ENCODE measurements at places on chromosomes 3 and 15.

DNA sequence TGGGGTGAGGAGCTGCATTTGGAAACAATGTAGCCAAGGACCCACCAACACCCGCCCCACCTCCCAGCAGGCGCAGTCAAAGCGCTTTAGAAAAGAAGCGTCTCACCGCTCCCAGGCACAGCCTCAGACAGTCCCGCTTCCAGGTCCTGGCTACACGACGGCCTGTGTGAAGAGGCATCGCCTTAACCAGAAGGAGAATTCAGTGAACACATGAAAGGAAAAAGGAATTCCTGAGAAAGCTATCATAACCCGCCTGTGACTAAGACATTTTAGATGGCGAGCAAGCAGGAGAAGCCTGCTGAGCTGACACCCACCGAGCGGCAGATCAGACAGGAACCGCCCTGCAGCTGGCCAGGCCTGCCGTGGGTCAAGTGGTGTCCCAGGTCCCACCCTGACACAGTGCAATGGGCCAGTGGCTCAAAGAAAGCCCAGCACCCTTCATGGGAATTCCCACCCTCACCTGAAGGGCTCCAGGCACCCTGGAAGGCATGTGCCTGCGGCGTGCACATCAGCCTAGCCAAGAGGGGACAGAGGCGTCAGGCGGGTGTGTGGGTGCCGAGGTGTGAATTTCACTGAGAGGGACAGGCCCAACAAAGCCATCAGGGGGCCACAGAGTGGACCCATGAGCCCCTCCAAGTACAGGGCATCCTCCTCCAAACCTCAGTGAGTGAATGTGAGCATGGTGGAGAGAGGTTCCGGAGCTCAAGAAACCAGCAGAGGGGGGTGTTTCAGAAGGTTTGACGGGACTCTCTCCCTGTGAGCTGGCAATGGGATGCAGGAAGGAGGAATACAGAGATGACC, 144.8 kb downstream of the NSMCE3 start:
- DNase-seq = no peak

- no peak for DNase-seq
Observed at GRCh38 chr15:71679223-71679792, 131.0 kb upstream of the NR2E3 start.

GRCh38 chr3:158790901-158791589, 10.8 kb upstream of the MFSD1 start:
- no peak for DNase-seq

DNA sequence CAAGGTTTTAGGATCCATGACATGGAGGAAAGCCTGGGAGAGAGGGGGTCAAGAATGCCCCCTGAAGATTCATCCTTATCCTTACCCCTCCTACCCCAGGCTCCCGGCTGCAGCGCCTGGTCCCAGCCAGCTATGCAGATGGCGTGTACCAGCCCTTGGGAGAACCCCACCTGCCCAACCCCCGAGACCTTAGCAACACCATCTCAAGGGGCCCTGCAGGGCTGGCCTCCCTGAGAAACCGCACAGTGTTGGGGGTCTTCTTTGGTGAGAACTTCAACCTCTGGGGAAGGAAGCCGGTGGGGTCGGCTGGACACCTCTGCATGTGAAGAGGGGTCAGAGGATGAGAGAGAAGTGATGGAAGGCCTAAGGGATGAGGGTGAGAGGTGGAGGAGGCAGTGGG, 4.3 kb downstream of the DUOX1 start:
- DNase-seq = no peak

DNA sequence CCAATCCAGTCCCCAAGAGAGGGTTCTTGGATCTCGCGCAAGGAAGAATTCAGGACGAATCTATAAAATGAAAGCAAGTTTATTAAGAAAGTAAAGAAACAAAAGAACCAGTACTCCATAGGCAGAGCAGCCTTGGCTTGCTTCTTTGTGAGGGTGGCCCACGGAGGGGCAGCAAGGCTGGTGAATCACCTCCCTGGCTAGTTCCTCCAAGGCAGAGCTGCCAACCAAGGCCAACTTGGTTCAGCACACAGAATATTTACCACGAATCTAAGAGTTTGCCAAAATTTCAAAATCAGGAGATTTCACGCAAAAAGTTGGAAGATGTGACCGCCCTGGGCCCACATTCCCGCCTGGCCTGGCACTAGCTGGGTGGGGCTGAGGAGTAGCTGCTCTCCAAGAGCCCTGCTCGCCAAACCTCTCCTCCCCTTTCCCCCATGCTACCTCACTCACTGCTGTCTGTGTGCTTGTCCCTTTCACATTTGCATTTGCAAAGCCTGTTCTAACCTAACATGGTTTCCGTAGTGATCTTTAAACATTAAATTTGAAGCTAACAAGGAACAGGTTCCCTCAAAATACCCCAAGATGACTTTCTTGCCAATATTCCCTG, 26.2 kb upstream of the DCUN1D1 start:
- DNase-seq = no peak

- DNase-seq = peak; percentile 61
Observed at GRCh38 chr3:127831723-127832172, 9.4 kb upstream of the MGLL start.

DNA sequence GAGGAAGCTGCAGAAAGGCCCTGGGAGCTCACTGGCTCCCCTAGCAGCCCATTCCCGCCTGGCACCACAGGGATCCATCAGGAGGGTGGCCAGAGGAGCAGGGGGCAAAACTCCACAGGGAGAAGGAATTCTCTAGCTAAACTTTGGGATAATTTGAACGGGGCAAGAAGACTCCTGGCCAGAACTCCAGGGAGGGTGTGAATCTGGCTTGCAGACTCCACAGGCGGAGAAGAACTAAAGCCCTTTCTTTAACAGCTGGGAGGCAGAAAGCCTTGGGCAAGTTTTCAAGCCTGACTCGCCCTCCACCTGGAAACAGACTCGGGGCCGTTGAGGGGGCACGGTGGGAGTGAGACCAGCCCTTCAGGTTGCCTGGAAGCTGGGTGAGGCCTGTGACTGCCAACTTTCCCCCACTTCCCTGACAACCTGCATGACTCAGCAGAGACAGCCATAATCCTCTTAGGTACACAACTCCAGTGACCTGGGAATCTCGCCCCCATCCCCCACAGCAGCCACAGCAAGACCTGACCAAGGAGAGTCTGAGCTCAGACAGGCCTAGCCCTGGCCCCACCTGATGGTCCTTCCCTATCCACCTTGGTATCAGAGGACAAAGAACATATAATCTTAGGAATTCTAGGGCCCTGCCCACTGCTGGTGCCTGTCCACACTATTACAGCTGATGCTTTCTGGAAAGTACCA, 28.6 kb downstream of the SLC27A2 start:
- DNase-seq = no peak

DNA sequence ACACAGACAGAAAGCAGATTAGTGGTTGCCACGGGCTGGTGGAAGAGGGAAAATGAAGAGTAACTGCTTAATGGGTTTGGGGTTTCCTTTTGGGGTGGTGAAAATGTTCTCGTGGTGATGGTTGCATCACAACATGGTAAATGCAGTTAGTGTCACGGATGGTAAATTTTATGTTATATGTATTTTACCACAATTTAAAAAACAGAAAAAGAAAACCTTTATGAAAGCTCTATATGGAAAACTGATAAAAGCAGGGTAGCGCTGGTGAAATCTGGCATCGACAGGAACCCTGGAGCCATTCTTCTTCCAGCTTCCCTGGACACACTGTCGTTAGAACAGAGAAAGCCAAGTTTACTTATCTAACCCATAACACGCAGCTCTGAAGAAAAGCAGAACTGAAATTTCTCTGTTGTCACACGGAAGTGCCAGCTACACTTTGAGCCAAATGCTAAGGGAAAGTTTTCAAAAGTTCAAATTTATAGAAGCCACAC, 287.7 kb upstream of the NR2F2 start:
- DNase-seq = no peak

DNA sequence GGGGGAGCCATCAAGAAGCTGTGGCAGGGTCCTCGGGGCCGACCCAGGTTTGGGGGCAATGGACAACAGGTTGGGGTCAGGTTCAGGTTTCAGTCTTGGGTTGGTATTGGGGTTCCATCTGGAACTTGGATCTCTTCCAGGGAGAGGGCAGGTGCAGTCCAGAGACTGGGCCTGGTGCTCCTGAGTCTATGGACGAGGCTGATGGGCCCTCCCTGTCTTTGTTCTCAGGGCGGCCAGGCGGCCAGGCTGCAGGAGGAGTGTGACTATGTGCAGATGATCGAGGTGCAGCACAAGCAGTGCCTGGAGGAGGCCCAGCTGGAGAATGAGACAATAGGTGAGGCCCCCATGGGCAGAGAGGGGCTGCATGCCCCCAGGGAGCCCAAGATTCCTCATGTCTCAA, 11.1 kb downstream of the VIPR1 start:
- DNase-seq = no peak

GRCh38 chr15:62119227-62119864, 45.7 kb downstream of the C2CD4B start:
- no peak for DNase-seq
